ENCODE measurements at places on chromosomes 11 and 22.

DNA sequence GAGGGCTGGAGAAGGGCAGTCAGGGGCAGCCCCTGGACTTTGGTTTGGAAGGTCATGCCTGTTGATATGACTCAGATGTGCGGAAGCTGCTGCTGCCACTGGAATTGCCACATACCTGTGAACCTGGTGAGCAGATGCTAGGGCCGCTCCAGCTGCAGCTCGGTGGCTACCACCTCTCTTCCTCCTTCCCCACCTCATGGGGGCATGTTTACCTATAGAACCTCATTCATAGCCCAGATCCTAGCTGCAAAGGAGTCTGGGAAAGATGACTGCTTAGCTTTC is 17.5 kb upstream of the TSPAN18 start:
- no peak for DNase-seq

DNA sequence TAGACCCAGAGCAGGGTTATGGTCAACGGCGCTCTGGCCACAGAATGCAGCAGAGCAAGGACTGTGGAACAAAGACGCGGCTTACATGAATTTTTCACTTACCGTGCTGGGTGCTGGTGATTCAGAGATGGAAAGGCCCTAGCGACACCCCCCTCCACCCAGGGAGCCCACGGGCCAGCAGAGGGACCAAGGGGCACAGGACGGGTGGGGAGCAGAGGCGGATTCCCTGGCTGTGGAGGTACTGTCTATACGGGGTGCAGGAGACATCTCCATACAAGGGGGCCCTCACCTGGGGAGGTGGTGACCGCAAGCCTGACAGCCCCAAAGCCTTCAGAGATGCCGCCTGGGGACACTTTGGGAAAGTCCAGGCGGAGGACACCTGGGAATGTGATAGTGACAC is 1.1 kb upstream of the SEPTIN5 start:
- DNase-seq, result no peak

- no peak for DNase-seq
Observed at GRCh38 chr11:1889224-1889930, 2.3 kb downstream of the PRR33 start.

- DNase-seq, result no peak
Observed at GRCh38 chr22:49183826-49184216, 643.9 kb downstream of the BRD1 start.

DNA sequence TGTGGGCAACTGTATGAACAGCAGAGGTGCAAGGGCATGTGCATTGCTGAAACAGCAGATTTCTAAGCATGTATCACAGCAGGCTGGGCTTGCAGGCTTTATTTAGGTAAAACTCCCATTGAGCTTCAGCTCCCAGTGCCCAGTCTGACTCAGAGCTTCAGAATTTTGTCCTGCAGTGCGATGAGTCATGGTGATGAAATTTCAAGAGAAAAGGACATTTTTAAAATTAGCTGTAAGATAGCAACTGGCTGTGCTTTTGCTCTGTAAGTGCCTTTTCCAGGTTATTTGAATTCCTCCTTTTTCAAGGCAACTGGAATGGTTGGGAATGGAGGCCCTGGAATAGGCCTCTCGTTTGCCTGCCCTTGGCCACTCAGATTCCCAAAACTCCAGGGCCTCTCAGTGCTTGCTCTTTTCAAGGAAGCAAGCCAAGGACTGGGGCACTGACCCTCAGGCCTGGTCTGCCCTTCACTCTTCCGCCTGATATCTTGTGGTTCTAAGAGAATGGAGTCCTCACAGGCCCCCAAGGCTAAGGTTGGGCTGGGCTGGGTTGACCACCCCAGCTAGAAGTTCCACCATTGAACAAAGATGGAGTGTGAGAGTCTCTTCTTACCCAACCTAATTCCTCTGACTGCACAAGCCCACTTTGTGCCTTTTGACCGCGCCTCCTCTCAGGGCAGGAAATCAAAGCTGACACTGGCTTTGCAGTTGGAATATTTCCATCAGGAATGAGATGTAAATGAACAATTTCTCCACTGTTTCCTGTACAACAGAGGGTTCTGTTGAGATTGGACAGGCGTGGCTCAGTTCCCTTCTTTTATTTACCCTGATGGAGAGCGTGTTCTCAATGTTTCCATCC is 59.5 kb upstream of the PRSS23 start:
- DNase-seq, result no peak
